ENCODE measurements at places on chromosomes 6 and 20.

DNA sequence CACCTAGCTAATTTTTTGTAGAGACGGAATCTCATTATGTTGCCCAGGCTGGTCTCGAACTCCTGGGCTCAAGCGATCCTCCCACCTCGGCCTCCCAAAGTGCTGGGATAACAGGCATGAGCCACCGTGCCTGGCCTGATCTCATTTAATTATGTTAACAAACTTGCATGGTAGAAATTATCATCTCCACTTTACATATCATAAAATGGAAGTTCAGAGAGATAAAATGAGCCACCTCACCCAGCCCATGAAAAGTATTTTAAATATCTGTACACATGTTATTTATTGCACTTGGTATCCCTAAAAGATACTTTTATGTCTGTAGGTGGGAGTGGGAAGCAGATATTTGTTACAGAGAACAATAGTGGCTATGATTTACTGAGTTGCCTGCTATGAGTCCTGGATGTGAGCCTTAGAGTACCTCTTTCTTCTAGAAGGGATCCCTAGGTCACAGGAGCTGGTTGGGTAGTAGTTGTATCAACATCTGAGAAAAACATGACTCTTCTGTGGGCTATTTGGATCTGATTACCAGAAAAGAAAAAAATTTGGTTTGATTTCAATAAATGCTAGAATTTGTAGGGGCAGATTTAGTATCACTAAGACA, 52.4 kb upstream of the EIF2S2 start:
- DNase-seq = no peak

GRCh38 chr6:89139509-89140346, 6.1 kb upstream of the PM20D2 start:
- DNase-seq = no peak

- no peak for DNase-seq
These were observed 699.2 kb downstream of the DOK5 start for GRCh38 chr20:55174635-55175034.

- peak; percentile 95 for DNase-seq
These were observed 8.7 kb upstream of the PMEPA1 start for GRCh38 chr20:57718490-57719009.

GRCh38 chr20:50366270-50367103, 143.7 kb upstream of the PTPN1 start:
- DNase-seq = no peak

- no peak for DNase-seq
These were observed 307.3 kb downstream of the SYNE1 start for GRCh38 chr6:152329638-152330448.

GRCh38 chr20:53949319-53949839, 121.0 kb downstream of the BCAS1 start:
- DNase-seq = no peak

- DNase-seq = no peak
These were observed 32.3 kb upstream of the TRDN start for GRCh38 chr6:123668965-123669591.

DNA sequence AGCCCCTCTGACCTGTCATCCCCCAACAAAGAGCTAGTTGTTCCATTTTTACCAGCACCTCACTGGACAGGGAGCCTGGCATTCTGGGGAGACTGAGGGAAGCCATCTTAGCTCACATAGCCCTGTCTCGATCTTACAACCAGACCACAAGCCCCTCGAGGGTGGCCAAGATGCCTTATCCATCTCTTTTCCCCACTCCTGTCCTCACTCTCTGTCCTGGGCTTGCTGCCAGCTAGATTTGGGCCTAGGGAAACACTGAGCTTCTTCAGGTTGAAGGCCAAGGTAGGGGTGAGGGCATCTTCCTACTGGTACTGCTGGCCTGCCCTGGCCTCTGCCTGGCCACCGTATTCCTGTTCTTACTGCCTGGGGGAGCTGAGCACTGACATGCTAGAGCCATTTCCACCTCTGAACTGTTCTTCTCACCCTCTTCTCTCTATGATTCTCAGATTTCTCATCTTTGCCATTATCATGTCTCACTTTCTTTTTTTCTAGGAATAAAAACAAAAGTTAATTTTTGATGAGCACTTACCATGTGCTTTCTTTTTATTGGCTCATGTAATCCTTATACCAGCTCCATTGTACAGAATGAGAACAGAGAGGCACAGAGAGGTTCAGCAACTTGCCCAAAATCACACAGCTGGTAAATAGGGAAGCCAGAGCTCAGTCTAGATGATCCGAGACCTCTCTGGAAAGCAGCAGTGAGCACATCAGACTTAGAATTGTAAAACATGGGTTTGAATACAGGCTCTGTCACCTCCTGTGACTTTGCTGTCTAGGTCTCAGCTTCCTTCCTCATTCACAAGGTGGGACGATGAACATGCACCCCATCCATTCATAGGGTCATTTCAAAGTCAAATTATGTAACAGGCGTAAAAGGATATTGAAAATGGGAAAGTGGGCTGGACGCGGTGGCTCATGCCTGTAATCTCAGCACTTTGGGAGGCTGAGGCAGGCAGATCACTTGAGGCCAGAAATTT, 28.7 kb downstream of the FGD2 start:
- no peak for DNase-seq

DNA sequence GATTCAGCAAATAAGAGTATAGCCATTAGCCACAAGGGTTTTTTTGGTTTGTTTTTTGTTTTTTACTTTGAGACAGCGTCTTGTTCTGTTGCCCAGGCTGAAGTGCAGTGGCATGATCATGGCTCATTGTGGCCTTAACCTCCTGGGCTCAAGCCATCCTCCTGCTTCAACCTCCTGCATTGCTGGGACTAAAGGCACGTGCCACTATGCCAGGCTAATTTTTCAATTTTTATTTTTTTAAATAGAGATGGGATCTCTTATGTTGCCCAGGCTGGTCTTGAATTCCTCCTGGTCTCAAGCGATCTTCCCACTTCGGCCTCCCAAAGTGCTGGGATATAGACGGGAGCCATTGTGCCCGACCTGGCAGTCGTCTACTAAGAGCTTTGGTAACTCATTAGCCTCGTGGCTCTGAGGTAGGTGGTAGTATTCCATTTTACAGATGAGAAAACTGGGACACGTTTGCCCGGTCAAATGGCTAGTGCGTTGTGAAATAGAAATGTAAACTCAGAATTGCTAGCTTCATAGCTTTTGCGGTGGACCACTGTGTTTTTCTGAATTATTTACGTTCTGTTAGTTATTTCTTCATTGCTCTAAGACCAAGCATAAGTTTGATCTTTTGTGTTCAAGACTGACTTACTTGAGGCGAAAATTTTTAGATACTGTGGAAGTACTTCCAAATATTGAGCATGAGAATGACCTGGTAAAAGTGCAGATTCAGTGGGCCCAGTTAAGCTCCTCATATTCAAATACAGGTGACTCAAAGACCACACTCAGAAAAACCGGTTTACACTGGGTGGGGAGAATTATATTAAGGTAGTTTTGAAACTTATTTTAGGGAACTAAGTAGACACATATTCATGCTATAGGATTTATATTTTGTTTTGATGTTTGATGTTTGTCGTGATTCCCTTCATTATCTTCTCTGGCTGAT, 2.1 kb downstream of the PANK2 start:
- peak; percentile 53 for DNase-seq

GRCh38 chr6:4243237-4243636, 107.9 kb upstream of the ECI2 start:
- no peak for DNase-seq

GRCh38 chr6:20916086-20916485, 381.8 kb downstream of the CDKAL1 start:
- no peak for DNase-seq

DNA sequence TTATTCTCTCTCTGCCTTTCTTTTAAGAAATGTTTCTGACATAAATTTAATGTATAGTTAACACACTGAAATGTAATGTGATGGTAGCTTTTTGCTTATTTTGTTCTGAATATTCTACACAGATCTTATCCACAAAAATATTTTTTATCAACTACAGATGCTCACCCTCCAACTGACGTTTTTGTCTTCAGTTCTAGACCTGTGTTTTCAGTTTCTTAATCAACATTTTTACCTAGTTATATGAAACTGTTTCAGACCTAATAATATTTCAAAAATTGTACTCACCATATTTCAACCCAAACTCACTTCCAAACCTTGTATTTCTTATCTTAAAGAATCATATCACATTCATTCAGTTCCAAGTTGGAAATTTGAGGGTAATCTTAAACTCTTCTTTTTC, 452.8 kb downstream of the RFPL4B start:
- no peak for DNase-seq

DNA sequence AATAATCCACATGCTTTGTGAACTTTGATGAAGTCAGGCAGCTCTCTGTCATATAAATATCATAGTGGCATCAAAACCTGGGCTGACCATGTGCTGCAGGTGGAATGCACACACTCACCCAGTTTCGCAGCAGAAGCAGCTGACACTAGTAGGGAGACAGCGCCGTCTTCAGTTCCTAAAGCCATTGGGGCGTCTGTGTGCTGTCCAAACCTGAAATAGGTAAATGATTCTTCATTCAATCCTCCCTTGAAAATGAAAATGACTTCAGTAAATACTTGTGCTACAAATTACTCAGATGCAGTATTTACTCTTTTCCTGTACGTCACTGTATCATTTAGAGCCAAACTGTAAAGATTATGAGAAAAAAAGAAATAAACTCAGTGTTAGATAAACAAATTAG, 127.5 kb downstream of the EYA4 start:
- no peak for DNase-seq

DNA sequence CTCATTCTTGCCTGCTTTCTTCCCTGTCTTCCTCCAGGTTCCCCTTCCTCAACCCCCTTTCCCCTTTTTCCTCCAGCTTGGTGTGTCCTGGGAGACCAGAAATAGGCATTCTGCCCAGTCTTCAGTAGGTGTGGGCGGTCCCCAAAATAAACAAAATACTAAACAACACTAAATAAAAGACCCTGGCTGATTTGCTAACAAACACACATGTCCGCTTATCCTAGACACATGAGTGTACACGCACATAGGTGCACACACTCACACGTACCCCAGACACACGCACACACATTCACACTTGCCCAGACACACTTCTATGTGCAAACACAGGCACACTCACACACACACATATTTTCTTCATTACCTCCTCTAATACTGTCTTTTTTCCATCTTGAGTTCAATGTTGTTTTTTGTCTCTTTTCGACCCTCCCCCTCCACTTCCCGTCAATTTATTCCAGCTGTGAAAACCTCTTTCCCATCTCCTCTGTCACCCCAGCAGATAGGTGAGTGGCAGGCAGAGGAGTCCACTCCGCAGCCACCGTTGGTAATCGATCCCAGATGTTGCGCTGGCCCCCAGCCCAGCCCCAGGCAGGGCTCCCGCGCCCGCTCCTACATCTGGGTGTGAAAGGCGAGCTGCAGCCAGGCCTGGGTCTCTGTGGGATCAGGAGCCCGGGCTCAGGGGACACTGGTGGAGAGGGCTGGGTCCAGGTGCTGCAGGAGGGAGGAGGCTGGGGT, 56.9 kb upstream of the FOXP4 start:
- DNase-seq = no peak

GRCh38 chr20:19349879-19350278, 137.4 kb downstream of the SLC24A3 start:
- no peak for DNase-seq

- no peak for DNase-seq
These were observed 151.5 kb downstream of the TASP1 start for GRCh38 chr20:13487202-13487601.
